ENCODE measurements at places on chromosomes 4 and X. TPM values are rescaled to one million over a fixed set of nuclear protein-coding genes. Genes with fewer than 3 reads are reported as not detected.

DNA sequence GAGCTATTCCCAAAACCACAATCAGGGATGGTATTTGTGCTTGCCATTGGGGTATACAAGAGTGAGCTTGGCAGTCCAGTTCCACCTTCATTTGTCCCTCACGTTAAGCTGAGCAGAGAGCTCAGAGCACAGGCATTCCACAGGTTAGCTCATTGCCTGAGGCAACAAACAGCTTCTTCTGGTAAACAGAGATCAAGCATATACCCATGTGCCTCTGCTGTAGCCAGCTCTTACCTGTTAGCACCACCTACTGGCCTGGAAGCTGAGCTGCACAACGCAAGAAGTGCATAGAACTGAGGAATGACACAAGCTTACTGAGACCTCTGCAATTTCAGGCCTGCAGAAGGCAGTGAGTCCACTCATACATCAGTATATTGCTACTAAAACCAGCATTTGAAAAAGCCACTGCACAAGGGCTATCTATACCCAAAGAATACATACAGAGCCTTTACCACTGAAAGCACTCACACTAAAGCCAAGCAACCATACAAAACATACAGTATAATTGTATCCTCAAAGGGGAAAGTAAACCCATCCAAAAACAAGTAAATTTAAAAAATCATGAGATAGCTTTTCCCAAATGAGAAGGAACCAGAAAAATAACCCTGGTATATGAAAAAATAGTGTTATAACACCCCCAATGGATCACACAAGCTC lies 258.3 kb upstream of the GABRA2 start:
- no peaks in the 10 kb centered on the region for H3K27me3 ChIP-seq
- DNase-seq = peak; percentile 64
- no peaks in the 10 kb centered on the region for H3K36me3 ChIP-seq
- no peak overlapping the region for H3K4me3 ChIP-seq

DNA sequence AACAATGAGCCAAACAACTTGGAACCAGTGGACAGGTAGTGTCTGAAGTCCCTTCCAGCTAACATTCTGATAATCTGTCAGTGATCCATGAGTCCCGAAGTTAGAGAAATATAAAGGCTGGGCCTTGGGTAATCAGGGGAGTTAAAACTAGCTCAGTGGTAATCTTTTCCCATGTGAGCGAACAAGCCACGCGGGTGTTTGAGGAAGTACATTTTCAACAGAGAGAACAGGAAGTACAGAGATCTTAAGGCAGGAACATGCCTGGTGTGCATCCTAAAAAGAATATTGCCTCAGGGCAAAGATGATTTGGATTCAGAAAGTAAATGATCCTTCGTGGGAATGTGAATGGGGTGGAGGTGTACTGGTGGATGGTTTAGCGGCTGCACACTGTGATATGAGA lies 42.9 kb downstream of the FNIP2 start:
- no peaks in the 10 kb centered on the region for H3K27me3 ChIP-seq
- no peak overlapping the region for H3K4me3 ChIP-seq
- peak; percentile 41 for DNase-seq

- H3K27me3 ChIP-seq = no peaks in the 10 kb centered on the region
- H3K36me3 ChIP-seq = no peaks in the 10 kb centered on the region
- H3K27ac ChIP-seq = peak overlapping the region; percentile 38
- H3K4me3 ChIP-seq = no peak overlapping the region
- no peak for DNase-seq
Measured at GRCh38 chrX:12993826-12994225, 18.9 kb downstream of the TMSB4X start.

STATH gene
- not detected for total RNA-seq

CXCL11 gene
- total RNA-seq = not detected

ABCB7 gene
- total RNA-seq = 36.2 TPM
